ENCODE measurements at places on chromosomes 12 and 14.

DNA sequence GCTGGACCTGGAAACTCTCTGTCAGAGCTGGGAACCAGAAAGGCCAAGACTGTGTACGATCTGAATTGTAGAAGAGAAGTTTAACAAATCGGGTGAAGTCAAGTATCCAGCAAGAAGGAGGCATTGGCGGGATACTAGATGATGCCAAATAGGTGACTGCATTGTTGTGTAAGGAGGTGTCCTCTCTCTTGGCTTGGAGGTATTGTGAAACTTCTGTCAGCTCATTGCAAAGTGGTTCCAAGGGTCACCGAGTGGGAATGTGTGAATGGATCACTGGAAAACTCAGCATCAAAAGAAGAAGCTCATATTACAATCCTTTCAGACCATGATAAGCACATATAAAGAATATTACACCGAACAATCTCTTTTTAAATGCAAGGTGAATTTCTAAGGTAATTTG, 11.7 kb downstream of the NAV3 start:
- DNase-seq, result no peak

DNA sequence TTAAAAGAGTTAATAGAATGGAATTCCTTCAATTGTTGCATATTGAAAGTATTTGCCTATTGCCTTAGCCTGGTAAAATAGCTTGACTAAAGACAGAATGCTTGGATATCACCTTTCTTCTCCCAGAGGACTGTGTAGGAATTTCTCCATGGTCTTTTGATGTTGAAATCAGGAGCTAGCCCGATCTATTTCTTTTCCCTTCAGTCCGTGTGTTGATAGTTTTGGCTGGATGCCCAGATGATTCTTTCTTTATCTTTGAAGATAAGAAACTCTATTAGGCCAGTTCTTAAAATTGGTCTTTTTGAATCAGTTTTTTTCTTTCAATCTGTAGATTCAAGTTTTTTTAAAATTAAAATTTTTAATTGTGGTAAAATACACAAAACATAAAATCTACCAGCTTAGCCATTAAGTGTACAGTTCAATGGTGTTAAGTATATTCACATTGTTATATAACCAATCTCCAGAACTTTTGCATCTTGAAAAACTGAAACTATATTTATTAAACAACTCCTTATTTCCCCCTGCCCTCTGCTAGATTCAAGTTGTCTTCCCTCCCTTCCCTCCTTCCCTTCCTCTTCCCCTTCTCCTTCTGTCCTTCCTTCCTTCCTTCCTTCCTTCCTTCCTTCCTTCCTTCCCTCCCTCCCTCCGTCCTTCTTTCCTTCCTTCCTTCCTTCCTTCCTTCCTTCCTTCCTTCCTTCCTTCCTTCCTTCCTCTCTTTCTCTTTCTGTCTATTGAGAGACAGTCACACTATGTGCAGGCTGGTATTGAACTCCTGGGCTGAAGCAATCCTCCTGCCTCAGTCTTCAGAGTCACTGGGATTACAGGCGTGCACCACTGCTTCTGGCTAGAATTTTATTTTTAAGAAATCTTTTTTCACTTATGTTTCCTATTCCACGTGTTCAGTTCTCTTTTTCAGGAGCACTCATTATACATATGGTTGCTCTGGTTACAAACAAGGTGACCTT, 10.1 kb downstream of the LACRT start:
- DNase-seq, result no peak

- no peak for DNase-seq
These were observed 67.8 kb upstream of the NAP1L1 start for GRCh38 chr12:76152181-76152807.

- no peak for DNase-seq
These were observed 1.2 kb downstream of the KLHDC2 start for GRCh38 chr14:49769171-49769570.

GRCh38 chr12:89848732-89849131, 140.1 kb upstream of the ATP2B1 start:
- DNase-seq, result no peak

Measured in GM18507 (cell line).